ENCODE measurements at places on chromosomes 5 and 9. TPM values are rescaled to one million over a fixed set of nuclear protein-coding genes. Genes with fewer than 3 reads are reported as not detected.

- no peak overlapping the region for H3K4me3 ChIP-seq
- H3K27ac ChIP-seq = no peak overlapping the region
- DNase-seq = no peak
- H3K27me3 ChIP-seq = no peaks in the 10 kb centered on the region
- H3K4me1 ChIP-seq = peaks cover 21% of the 10 kb centered on the region
Observed at GRCh38 chr9:104745852-104746251, 1.6 kb upstream of the NIPSNAP3A start.

- H3K4me3 ChIP-seq = no peak overlapping the region
- no peaks in the 10 kb centered on the region for H3K4me1 ChIP-seq
- DNase-seq = no peak
- H3K36me3 ChIP-seq = no peaks in the 10 kb centered on the region
- H3K27me3 ChIP-seq = no peaks in the 10 kb centered on the region
- no peak overlapping the region for H3K27ac ChIP-seq
Observed at GRCh38 chr5:168177831-168178450, 113.5 kb upstream of the WWC1 start.

- no peak for DNase-seq
Observed at GRCh38 chr9:75039009-75039408, 10.9 kb upstream of the CARNMT1 start.

OTULINL gene
- 20.8 TPM for total RNA-seq

GRCh38 chr9:133499132-133499891 lies 20.4 kb upstream of the SLC2A6 start:
- peaks cover 3% of the 10 kb centered on the region for H3K36me3 ChIP-seq
- no peaks in the 10 kb centered on the region for H3K27me3 ChIP-seq
- no peak for DNase-seq
- no peak overlapping the region for H3K27ac ChIP-seq
- H3K4me3 ChIP-seq = no peak overlapping the region

- H3K27ac ChIP-seq = no peak overlapping the region
- no peak overlapping the region for H3K4me3 ChIP-seq
- no peaks in the 10 kb centered on the region for H3K36me3 ChIP-seq
- H3K4me1 ChIP-seq = peaks cover 34% of the 10 kb centered on the region
Observed at GRCh38 chr9:93592008-93592642, 15.7 kb downstream of the PHF2 start.

DNA sequence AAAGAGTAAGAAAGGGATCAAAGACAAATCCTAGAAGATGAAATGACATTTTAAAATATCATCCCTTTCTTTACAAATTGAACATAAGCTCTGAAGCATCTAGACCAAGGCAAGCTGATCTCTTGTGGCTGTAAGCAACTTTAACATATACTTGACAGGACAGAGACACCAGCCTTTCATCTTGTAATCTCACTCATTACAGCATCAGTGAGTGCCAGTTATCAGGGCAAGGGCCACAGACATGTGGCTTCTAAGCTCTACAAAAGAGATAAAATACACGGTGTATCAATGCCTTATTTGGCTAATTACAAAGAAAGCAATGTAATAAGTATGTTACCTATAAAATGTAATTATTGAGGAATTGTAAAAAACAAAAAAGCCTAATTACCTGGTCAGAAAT lies 95.0 kb downstream of the DROSHA start:
- no peak overlapping the region for H3K4me3 ChIP-seq
- H3K27me3 ChIP-seq = no peaks in the 10 kb centered on the region
- H3K4me1 ChIP-seq = peaks cover 2% of the 10 kb centered on the region
- DNase-seq = no peak

DNA sequence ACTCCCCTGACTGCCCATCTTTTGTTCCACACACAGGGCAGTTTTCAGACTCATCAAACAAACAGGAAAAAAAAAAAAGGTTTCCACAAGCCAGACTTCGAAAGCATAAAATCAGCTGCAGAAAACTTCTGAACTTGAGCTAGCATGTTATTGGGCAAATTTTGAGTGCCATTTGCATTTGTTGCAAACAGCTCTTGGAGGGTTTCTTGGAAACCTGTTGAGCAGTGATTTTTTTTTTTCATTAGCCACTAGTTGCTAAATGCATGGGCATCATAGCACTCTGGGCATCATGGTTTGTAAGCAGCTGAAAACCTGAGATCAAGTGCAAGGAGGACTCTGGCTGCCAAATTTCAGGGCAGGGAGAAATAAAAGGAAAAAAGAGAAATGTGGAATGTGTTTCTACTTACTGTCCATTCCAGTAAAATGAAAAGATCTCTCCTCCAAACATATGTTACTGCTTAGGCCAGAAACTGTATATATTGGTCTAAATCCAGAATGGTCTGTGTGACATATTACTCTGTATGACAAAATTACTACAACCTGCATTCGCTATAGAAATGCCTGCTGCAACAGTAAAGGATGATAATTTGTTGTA lies 85.2 kb upstream of the SMIM23 start:
- H3K4me1 ChIP-seq = no peaks in the 10 kb centered on the region
- no peak overlapping the region for H3K4me3 ChIP-seq
- no peak for DNase-seq
- H3K27me3 ChIP-seq = no peaks in the 10 kb centered on the region

EIF4EBP3 gene
- 15.5 TPM for total RNA-seq

Measured in activated naive CD8-positive, alpha-beta T cell treated with anti-CD3 and anti-CD28 coated beads for 36 hours (primary cell).